ENCODE measurements at places on chromosomes 12 and 14.
A peak's percentile ranks its signal among the peaks of the same experiment; 100 is the strongest.

DNA sequence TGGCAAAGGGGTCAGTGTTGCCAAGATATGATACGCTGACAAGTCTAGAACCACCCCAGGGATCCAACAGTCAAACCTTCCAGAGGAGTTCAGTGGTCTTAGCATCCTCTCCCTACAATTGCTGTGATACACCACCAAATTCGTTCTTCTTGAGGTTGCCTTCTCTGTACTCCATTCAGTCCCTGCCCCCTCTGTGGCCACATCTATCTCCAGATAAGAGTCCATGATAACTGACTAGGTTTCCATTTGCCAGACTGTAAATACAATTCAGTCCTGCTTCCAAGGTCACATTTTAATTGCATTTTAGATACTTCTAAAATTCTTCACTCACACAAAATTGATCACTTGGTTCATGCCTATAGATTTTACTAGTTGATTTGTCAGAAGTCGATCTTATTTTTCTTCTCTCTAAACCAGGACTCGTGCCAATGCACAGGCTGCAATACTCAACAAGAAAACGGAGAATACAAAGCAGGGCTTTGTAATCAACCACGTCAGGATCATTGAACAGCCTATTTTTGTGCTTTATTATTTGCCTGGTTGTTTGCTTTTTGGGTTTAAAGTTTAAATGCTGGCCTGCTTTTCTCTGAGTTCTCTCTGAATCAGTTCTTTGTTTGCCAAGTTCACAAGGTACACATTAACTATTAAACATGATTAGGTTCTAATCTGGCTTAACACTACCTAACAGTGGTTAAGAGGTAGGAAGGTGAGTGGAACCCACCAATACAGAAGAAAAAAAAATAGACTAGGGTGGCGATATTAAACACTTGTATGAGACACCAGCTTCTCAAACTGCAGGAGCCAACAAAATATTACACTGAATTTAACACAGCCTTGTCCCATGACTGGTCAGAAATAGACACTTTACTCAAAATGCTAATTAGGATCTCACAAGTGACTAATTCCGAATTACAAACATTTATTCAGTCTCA is 5.3 kb upstream of the TSPAN8 start:
- no peak for DNase-seq

DNA sequence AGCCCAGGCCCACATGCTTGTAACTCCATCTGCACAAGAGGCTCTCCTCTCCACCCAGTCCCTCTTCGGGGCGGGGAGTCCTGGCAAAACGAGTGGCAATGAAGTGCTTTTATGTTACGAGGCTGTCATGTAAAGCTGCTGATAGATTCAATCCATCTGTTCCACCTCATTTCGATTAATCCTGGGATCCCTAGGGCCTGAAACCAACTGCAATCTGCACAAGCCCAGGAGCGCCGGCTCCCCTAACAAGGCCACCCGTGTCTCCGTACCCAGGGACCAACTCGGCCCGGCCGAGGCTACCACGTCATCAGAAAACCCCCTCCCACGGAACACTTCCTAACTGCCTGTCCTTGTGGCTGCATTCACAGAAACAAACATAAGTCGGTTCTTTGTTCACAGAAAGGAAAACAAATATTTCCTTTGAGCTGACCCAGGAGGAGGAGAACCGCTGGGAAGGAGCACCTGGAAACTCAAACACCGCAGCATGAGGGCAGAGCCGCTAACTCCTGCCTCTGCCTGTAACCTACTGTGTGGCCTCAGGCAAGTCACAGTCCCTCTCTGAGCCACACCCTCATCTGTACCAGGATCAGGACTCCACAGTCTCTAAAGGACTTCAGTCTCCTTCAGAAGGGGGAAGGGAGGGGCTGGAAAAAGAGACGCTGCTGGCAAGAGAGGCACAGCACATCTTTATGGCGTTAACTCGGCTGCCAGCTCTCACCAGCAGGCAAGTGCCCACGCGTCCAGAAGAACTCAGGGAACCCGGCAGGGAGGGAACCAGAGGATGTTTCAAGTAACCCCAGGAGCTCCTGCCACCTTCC is 47.8 kb downstream of the CCDC88C start:
- DNase-seq: no peak

DNA sequence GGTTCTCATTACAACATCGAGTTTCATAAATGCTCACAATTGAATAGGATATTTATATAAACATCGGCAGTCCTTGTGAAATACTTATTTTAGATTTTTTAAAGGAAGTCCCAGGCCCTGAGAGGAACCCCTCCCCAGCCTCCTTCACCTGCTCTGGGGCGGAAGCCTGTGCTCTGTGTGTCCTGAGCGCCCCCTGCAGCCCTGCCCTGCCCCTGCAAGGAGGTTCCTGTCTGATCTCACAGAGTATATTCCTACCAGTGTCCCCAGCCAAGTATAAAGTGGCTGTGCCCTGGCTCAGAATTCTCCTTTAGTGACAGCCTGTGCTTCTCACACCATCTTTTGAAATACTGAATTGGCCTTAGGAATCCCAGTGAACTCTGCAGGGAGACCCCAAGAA is 659.5 kb downstream of the TMEM121 start:
- DNase-seq: peak; percentile 53

GRCh38 chr12:112939761-112940381 is 1.6 kb downstream of the OAS3 start:
- DNase-seq: no peak

GRCh38 chr12:19547271-19547671 is 108.0 kb downstream of the AEBP2 start:
- no peak for DNase-seq

- DNase-seq: no peak
Measured at GRCh38 chr14:75208843-75209242, 32.4 kb upstream of the TMED10 start.

DNA sequence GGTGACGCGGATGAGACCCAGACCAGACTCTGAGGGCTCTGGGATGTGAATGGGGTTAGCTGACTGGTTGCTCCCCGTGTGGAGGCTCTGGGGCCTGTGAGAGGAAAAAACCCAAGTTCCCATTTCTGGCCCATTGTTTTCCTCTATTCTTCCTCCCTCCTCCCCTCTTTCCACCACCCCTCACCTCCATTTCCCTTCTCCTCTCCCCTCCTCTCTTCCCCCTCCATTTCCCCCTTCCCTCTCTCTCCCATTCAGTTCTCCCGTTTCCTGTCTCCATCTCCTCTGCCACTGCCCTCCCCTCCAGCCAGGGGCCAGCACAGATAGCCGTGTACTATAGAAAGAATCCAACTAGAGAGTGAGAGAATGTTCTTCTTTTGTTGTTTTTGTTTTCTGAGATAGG is 12.6 kb upstream of the PRPH start:
- DNase-seq: no peak

- DNase-seq: no peak
Measured at GRCh38 chr12:87847147-87847546, 182.1 kb downstream of the C12orf50 start.

DNA sequence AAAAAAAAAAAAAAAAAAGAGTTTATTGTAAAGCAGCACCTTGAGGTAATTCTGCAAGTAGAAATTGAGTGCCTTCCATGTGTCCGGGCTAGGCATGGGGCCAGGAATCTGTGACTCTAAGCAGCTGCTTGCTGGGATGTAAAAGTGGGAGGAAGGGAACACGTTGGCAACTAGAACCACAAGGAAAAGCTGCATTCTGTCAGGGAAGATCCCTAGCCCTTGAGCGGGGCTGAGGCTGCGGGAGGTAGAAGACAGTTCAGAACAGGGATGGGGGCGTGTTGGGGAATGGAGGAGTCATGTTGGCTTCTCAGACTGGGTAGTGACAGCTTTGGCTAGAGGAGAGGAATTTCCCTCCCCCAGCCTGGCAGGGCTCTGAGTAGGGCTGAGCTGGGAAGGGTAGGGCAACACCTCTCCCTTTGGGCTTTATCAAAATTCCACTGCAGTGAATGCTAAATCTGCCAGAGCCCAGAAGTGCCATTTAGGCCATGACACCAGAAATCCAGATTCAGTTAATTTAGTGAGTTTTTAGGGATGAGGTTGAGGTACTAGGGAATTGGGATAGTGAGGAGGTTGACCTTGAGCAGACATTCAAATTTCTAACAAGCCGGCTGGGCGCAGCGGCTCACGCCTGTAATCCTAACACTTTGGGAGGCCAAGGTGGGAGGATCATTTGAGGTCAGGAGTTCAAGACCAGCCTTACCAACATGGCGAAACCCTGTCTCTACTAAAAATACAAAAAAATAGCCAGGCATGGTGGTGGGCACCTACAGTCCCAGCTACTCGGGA is 3.4 kb upstream of the TRAFD1 start:
- no peak for DNase-seq

GRCh38 chr12:92108651-92109050 is 37.0 kb downstream of the BTG1 start:
- DNase-seq: no peak

DNA sequence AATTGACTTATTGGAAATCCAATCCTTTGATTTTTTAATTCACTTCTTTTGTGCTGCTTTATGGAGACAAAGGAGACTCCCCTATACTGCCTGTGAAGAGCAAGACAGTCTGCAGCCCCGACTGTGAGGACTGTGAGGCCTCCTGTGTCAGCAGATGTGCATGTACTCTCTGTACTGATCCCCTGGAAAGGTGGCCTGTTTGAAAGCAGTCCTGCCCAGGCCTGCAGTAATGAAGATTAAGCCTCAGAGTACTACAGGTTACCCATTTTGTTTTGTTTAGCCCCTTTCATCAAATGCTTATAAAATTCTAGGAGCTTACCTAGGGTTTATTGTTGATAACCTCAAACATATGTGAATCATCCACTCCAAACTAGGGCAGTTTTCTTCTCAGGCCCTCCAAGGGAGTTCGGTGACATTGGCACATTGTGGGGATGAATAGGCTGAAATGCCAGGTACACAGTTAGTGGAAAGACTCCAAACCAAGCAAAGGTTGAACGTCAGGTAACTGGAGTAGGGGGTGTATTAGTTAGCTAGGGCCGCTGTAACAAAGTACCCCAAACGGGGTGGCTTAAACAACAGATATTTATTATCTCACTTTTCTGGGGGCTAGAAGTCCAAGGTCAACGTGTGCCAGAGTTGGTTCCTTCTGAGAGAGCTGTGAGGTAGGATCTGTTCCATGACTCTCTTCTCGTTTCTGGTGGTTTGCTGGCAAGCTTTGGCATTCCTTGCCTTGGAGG is 208.7 kb upstream of the BCL2L14 start:
- no peak for DNase-seq

DNA sequence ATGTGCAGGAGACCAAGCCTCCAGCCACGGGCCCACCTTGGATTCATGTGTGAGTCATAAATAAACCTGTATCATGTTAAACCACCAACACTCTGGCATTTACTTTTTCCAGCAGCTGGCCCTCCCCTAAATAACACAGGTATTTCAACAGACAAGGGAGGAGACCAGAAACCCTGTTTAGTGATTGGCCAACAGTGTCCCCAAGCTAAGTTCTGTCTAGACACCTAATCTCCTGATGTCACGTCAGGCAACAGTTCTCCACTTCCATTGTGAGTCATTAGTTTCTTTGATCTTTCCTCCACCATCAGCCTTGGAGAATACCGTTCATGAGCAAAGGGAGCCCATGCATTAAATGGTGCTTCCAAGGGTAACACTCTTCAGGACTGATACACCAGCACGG is 196.9 kb downstream of the TMEM132C start:
- no peak for DNase-seq

DNA sequence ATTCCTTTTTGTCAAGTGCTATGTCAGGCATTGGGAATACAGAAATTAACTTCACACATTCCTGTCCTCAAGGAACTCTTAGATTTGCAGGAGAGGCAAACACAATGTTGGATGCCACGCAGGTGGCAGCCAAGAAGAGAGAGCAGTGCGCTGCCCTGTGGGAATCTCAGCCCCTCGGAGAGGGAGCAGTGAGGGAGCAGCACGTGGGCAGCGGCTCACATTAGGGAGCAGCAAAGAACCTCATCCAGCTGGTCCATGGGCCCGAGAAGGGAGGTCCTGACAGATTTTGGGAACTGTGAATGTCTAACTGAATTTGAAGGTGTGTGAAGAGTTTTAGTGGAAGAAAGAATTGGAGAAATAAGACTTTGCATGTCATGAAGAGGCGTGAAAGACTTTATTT is 47.2 kb upstream of the EVL start:
- DNase-seq: no peak

GRCh38 chr12:80802652-80803400 is 86.1 kb downstream of the MYF5 start:
- DNase-seq: no peak

- DNase-seq: no peak
Measured at GRCh38 chr14:68016255-68016914, 196.8 kb downstream of the RAD51B start.

Measured in activated effector memory CD4-positive, alpha-beta T cell treated with Interleukin-2 at 50 U/mL for 16 hours (primary cell).